ENCODE measurements at places on chromosomes 3 and 15. TPM values are rescaled to one million over a fixed set of nuclear protein-coding genes. Genes with fewer than 3 reads are reported as not detected.

PLSCR5 gene
- not detected for total RNA-seq

MUC13 gene
- not detected for total RNA-seq

SPINT1 gene
- 1.3 TPM for total RNA-seq

CYP1A2 gene
- not detected for total RNA-seq

PLA1A gene
- not detected for total RNA-seq

CLEC3B gene
- not detected for total RNA-seq

ITGA11 gene
- 1.9 TPM for total RNA-seq

ATP13A4 gene
- total RNA-seq: not detected

CHRNB4 gene
- total RNA-seq: not detected

CLDN18 gene
- total RNA-seq: 0.26 TPM

SYNPR gene
- total RNA-seq: not detected

CD200 gene
- not detected for total RNA-seq

HESX1 gene
- total RNA-seq: not detected

C3orf85 gene
- total RNA-seq: not detected
